ENCODE measurements at places on chromosomes 6 and 20.

DNA sequence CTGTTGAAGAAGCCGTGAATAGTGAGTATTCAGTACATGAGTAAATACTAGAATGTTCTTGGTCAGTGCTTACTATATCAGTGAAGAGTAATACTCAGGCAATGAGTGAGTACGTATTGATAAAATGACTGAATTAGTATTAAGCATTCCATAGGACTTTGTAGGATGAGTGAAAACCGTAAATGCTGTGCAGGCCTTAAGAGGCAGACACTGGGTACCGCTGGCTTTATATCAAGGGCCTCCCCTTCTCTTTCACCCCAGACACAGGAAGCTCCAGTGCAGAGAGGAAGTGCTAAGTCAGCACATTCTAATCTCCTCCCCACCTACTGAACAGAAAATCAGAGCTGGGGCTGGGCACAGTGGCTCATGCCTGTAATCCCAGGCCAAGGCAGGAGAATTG lies 24.2 kb downstream of the POFUT1 start:
- no peaks in the 10 kb centered on the region for H3K27me3 ChIP-seq
- H3K4me3 ChIP-seq = no peak overlapping the region
- no peaks in the 10 kb centered on the region for H3K4me1 ChIP-seq
- H3K36me3 ChIP-seq = peaks cover 84% of the 10 kb centered on the region

DNA sequence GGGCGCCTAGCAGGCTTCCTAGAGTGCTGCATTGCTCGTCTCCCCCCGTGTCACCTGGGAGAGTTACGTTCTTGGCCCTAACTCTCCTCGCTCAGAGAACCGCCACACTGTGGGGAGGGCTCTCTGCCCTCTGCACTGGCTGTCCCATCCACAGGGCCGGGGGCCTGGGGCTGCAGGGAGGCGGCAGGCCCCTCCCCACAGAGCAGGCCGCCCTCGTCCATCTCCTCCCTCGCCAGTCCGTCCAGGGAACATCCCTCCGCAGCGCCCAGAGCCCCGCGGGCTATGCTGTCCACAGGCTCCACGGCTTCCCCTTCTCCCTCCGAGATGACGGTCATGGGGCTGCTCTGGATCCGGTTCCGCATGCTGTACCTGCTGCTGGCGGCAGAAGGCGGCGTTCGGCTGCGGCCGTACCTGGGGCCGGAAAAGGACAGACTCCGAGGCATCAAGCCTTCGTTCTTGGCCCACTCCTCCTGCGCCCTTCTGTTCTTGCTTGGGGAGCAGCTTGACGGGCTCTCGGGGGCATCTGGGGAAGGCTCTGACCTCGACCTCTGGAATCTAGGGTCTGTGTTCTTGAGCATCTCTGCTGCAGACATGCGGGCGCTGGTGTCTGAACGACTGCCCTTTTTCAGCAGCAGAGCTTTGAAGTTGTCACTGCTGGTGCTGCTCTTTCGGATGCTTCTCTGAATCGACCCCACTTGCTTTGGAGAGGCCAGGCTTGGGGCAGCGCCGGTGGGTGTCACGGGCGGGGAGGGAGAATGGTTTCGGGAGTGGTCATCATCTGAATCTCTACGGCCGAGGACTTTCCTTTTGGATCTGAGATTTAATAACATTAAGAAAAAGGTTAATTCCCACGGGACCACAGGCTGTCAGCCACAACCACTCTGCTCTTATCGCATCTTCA lies 20.2 kb downstream of the HEBP2 start:
- H3K4me1 ChIP-seq = no peaks in the 10 kb centered on the region
- H3K4me3 ChIP-seq = no peak overlapping the region
- H3K27ac ChIP-seq = no peak overlapping the region
- DNase-seq = no peak
- H3K36me3 ChIP-seq = no peaks in the 10 kb centered on the region

DNA sequence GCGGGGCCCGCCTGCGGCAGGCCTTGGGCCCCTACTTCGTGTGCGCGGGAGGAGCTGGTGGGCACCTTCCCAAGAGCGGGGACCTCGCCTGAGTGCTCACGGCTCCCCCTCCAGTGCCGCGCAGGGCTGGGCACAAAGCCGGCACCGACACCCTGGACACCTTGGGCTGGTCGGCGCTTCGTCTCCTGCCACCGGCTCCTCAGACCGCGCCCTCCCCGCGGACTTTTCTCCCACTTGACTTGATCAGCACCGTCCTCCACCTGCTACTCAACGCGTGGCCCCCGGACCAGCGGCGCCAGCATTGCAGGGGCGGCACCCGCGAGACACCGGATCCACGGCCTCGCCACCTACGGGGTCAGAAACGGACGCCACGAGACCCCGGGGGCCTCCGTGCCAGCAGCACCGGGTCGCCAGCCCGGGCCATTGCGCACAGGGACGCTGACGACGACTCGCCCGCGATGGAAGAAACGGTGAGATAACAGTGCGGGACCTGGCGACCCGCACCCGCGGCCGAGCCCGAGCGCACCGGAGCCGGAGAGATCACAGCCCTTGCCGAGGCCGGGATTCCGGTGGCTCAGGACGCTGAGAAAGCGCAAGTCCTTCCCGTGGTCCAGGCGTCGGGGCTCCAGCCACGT lies 154.2 kb downstream of the DLL1 start:
- no peaks in the 10 kb centered on the region for H3K36me3 ChIP-seq
- no peaks in the 10 kb centered on the region for H3K27me3 ChIP-seq
- no peak overlapping the region for H3K27ac ChIP-seq
- no peak for DNase-seq

DNA sequence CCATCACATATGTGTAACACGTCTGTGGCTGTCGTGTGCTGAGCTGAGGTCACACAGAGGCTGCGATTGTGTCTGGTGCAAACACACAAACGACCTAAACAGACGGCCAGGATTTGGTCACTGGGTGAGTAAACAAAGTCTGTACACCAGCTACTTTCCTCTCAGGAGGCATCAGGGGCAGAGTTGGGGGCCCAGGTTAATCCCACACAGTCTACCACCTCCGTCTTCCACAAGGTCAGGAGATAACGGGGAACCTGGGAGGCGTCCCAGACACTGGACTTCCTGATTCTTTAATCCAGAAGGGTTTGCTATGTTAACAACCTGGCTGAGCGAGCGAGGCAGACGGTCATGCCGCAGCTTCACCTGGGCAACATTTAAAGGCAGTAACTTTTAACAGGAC lies 1.5 kb downstream of the DACT2 start:
- H3K27me3 ChIP-seq = no peaks in the 10 kb centered on the region
- H3K4me1 ChIP-seq = no peaks in the 10 kb centered on the region
- DNase-seq = no peak

GRCh38 chr6:118584911-118585310 lies 36.8 kb downstream of the PLN start:
- H3K27me3 ChIP-seq = no peaks in the 10 kb centered on the region
- H3K4me1 ChIP-seq = no peaks in the 10 kb centered on the region

- no peak overlapping the region for H3K4me3 ChIP-seq
- no peak overlapping the region for H3K27ac ChIP-seq
- 0 out of 2 replicates have a peak, but pooled peaks cover 3% of the 10 kb centered on the region for H3K36me3 ChIP-seq
- no peaks in the 10 kb centered on the region for H3K27me3 ChIP-seq
These were observed 5.8 kb downstream of the BHLHE23 start for GRCh38 chr20:63000958-63001357.

- H3K4me3 ChIP-seq = peak overlapping the region; percentile 90
- no peak for DNase-seq
- no peaks in the 10 kb centered on the region for H3K27me3 ChIP-seq
- peak overlapping the region; percentile 95 for H3K27ac ChIP-seq
- peaks cover 37% of the 10 kb centered on the region for H3K4me1 ChIP-seq
These were observed 686 bp downstream of the GINS1 start for GRCh38 chr20:25408170-25408547.

GRCh38 chr20:59371431-59371830 lies 71.0 kb downstream of the EDN3 start:
- no peaks in the 10 kb centered on the region for H3K36me3 ChIP-seq
- H3K4me3 ChIP-seq = no peak overlapping the region
- H3K27ac ChIP-seq = no peak overlapping the region
- H3K4me1 ChIP-seq = no peaks in the 10 kb centered on the region
- H3K27me3 ChIP-seq = peaks cover 5% of the 10 kb centered on the region

- H3K27me3 ChIP-seq = no peaks in the 10 kb centered on the region
- DNase-seq = no peak
- H3K27ac ChIP-seq = no peak overlapping the region
These were observed 3.7 kb upstream of the FASTKD5 start for GRCh38 chr20:3163099-3164042.

- peak; percentile 76 for DNase-seq
- peak overlapping the region; percentile 91 for H3K27ac ChIP-seq
- no peaks in the 10 kb centered on the region for H3K27me3 ChIP-seq
These were observed 124.2 kb downstream of the LY86 start for GRCh38 chr6:6712449-6713403.

DNA sequence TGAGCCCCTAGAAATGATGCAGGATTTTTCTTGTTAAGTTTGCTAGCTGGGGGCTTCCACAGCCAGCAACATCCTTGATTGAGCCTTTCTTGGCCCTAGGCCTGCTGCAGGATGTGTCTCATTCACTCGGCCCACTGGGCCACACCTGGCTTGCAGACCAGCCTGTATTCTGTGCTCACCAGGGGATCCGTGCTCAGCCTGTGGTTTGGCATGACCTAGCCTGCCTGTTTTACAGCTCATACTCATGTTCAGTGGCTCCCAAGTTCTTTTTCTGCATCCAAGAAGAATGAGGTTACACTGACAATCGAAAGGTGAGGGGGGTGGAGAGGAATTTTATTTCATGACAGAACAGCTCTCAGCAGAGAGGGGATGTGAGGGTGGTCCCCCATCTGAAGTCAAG lies 263.4 kb downstream of the RIMS1 start:
- no peak for DNase-seq
- no peaks in the 10 kb centered on the region for H3K27me3 ChIP-seq
- H3K27ac ChIP-seq = no peak overlapping the region
- H3K4me3 ChIP-seq = no peak overlapping the region
- no peaks in the 10 kb centered on the region for H3K4me1 ChIP-seq

DNA sequence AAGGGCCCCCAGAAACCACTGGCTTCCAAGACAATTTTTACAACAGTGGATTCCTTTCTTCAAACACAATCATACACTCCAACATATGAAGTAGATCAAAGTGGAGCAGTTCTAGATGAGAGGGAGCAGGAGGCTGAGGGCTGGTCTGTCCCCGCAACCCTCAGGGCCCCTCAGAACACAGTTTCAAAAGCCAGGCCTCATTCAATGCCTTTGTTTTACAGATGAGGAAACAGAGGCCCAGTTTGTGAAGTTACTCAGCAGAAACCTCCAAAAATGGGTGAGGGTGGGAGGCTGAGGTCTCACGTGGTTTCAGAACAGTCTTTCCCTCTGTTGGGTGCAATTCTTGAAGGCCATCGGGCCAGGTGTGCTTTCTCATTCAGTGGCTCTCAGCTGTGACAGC lies 134.9 kb downstream of the SCML4 start:
- H3K27me3 ChIP-seq = no peaks in the 10 kb centered on the region
- H3K4me1 ChIP-seq = no peaks in the 10 kb centered on the region
- H3K36me3 ChIP-seq = no peaks in the 10 kb centered on the region
- no peak overlapping the region for H3K27ac ChIP-seq
- DNase-seq = no peak

DNA sequence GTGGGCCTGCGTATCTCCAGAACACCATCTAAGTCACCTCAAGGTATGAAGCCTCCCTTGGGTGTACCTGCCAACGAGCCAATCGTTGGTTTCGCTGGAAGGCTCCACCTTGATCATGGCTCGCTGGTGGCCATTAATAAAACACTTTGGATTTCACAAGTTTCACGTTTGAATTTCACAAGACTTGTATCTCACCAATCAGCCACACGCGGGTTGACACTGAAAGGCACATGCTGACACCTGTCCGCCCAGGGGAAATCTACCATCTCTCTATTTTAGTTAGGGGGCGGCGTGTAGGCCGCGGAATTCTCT lies 586 bp upstream of the HMGA1 start:
- no peaks in the 10 kb centered on the region for H3K27me3 ChIP-seq
- H3K27ac ChIP-seq = peak overlapping the region; percentile 61
- peaks cover 30% of the 10 kb centered on the region for H3K36me3 ChIP-seq
- H3K4me3 ChIP-seq = peak overlapping the region; percentile 72

DNA sequence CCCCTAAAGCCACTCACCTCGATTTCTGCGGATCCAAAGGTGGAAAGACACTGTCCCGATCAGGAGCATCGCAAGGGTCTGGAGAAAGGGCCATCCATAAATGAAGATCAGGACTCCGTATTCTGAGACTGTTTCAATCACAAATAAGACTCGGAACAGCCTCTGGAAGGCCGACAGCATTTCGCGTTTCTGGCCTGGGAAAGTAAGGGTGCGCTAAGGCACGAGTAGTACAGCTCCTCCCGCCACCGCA lies 44.6 kb downstream of the DPPA5 start:
- no peak for DNase-seq
- H3K27me3 ChIP-seq = no peaks in the 10 kb centered on the region
- peak overlapping the region; percentile 88 for H3K27ac ChIP-seq

- H3K4me1 ChIP-seq = peaks cover 22% of the 10 kb centered on the region
- DNase-seq = no peak
- no peak overlapping the region for H3K4me3 ChIP-seq
- H3K27me3 ChIP-seq = no peaks in the 10 kb centered on the region
- peaks cover 66% of the 10 kb centered on the region for H3K36me3 ChIP-seq
These were observed 4.3 kb downstream of the ARFRP1 start for GRCh38 chr20:63703471-63703975.

GRCh38 chr6:11718463-11718862 lies 60.1 kb downstream of the ADTRP start:
- H3K27me3 ChIP-seq = no peaks in the 10 kb centered on the region
- no peak overlapping the region for H3K4me3 ChIP-seq
- H3K27ac ChIP-seq = no peak overlapping the region
- H3K4me1 ChIP-seq = peaks cover 12% of the 10 kb centered on the region
- no peak for DNase-seq

DNA sequence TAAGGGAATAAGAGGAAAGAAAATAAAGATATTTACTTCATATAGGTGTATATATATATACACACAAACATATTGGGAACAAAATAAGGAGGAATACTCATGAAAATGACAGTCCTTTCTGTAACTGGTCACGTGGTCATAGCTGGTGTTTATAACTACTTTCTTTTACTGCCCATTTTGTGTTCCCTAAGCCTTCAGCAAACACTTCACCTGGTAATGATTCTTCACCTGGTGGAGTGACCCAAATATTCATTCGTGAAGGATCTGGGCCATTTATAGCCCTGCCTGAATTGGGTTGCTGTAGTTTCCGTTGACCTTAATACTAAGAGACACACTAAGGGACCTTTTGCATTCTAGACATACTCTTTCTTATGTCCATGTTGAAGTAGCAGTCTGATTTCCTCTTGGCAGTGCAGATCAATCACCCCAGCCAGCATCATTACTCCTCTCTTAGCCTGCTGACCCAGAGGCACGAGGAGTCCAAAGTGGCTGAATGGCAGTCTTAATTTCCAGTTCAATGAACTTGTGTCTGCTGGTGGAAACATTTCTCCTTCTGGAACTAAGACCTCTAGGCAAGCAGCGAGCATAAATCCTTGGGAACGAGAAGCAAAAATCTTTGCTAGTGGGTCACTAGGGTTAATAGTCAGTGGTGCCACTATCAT lies 39.9 kb upstream of the IYD start:
- no peaks in the 10 kb centered on the region for H3K36me3 ChIP-seq
- DNase-seq = no peak
- H3K4me1 ChIP-seq = no peaks in the 10 kb centered on the region
- peaks cover 20% of the 10 kb centered on the region for H3K27me3 ChIP-seq
- H3K27ac ChIP-seq = no peak overlapping the region
- no peak overlapping the region for H3K4me3 ChIP-seq

- DNase-seq = no peak
- H3K4me3 ChIP-seq = no peak overlapping the region
- no peaks in the 10 kb centered on the region for H3K27me3 ChIP-seq
- peaks cover 14% of the 10 kb centered on the region for H3K36me3 ChIP-seq
- no peaks in the 10 kb centered on the region for H3K4me1 ChIP-seq
These were observed 11.9 kb downstream of the MDFI start for GRCh38 chr6:41650120-41650519.

GRCh38 chr6:15602154-15602553 lies 60.7 kb downstream of the DTNBP1 start:
- H3K36me3 ChIP-seq = peaks cover 36% of the 10 kb centered on the region
- H3K27me3 ChIP-seq = no peaks in the 10 kb centered on the region
- no peak overlapping the region for H3K4me3 ChIP-seq
- no peak overlapping the region for H3K27ac ChIP-seq
- DNase-seq = no peak
- no peaks in the 10 kb centered on the region for H3K4me1 ChIP-seq
